Left kidney (tissue), 8 donors: ENCODE measurements at places on chromosomes 4 and X.

GRCh38 chr4:26365537-26366150, 44.8 kb downstream of the RBPJ start:
- no peak for DNase-seq

DNA sequence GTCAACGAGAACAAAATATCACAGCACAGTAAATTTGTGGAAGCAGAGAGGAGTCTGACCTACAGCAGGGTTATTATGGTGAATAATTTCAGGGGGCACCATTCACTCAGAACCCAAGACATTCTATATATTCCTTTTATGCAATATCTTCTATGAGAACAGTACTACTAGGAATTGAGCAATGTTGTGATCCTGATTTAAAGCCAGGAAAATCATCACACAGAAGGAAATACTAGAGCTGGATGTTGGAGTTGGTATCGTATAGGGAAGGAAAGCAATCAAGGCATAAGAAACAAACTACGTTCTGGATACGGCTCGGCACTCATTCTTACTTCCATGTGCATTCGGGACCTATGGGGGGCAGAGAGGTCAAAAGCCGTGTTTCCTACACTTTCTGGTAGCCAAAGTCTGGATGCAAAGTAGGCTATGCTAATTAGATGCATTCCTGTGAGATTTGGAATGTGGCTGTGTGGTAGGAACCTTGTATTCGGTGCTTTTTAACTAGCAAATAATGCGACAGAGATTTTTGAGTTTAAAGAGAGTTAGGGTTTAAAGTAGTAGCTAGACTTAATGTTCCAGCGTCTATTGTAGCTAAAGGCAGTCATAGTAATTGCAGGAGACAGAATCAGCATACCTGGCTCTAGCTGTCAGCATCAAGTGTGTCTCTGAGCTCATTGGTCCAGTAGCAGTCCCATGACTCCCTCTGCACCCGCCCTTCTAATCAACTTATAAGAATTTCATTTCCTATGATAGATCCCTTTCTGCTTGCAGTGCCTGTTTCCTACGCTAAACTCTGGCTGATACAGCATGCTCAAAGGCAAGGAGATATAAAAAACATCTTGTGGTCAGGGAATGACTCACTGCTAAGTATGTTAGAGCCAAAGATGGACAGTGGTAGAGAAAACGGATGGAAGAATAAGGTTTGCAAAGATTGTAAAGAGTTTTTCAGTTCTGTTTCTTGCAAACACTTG, 43.3 kb upstream of the PDGFC start:
- no peak for DNase-seq

DNA sequence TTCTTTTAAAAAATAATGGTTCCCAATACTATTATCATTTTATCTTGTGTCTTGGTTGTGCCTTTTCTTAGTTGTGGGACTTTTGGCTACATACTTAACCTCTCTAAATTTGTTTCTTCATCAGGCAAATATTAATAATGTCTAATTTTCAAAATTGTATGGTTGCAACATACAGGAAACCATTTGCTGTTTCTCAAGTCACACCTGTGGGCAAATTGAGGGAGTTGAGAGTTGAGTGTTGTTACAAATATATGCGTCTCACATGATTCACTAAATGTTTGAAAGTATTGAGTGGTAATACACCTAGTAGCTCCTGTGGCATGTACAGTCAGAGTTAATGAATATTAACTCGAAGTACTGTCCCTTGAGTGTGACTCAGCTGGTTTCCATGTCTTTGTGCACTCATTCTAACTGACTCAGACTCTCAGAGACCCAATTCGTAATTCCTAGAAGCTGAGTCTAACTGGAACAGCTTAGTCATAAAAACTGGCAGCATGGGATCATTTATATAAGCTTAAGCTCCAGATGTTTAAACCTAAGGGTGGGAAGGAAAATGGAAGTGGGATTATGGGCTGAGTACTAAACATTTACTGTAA, 802.4 kb downstream of the TRIML1 start:
- no peak for DNase-seq

GRCh38 chr4:4392501-4393183, 5.7 kb downstream of the NSG1 start:
- DNase-seq, result no peak

DNA sequence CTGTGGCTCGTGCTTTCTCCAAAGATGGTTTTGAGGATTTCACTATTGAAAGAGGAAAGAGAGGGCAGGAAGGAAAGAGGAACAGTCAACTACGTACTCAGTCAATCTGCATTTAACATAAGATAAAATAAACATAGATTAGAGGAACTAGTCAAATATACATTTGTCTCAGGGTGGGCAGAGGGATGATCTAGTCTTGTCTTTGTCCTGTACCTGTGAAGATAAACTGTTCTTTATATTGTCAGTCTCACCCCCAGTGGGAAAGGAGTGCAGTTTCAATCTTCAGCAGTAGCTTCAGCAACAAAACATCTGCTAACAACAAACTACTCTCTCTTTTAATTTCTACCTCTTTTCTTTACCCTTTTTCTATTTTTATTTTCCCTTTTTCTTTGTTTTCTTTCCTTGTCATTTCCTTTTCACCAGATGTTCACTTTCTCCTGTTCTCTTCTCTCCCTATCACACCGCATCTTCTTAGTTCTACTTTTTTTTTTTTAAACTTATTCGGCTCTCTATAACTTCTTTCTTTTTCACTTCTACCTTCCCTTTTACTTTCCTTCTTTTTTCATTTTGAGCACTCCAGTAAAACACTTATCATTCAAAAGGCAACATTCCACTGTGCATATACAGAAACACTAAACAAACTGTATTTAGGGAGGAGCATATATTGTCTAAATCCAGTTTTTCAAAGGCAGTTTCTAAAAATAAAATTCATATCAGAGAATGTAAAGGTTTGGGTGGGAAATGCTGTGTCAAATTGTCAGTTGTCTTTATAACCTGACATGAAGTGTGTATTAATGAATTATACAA, 51.4 kb upstream of the GUCY1A1 start:
- no peak for DNase-seq

GRCh38 chr4:57370691-57371090, 260.5 kb upstream of the IGFBP7 start:
- no peak for DNase-seq

DNA sequence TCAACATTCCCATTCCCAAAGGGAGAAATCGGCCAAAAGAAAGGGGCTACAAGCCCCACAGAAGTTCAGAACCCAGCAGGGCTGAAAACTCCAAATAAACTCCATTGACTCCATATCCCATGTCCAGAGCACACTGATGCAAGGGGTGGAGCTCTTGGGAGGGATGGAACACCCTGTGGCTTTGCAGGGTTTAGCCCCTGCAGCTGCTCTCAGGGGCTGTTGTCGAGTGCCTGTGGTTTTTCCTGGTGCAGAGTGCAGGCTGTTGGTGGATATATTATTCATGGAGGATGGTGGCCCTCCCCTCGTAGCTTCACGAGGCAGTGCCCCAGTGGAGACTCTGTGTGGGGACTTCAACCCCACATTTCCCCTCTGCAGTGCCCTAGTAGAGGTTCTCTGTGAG, 53.7 kb downstream of the PDGFRA start:
- no peak for DNase-seq

- no peak for DNase-seq
These were observed 15.0 kb upstream of the OTUD4 start for GRCh38 chr4:145195167-145195952.

GRCh38 chr4:94791701-94792100, 33.9 kb downstream of the BMPR1B start:
- no peak for DNase-seq

DNA sequence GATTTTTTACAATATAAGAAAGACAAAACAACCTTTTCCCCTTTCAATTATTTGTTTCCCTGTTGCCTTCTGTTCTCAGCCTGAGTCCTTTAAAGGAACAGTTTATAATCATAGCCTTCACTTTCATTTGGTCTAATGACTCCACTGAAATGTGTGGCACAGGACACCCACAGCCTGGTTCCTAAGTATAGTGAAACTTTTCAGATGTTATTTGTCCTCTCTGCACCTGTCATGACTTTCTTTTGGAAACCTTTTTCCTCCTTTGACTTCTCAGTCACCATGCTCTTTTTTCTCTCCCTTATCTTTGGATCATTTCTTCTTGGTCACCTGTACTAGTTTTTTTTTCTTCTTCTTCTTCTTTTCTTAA, 237.8 kb upstream of the ANXA3 start:
- no peak for DNase-seq

DNA sequence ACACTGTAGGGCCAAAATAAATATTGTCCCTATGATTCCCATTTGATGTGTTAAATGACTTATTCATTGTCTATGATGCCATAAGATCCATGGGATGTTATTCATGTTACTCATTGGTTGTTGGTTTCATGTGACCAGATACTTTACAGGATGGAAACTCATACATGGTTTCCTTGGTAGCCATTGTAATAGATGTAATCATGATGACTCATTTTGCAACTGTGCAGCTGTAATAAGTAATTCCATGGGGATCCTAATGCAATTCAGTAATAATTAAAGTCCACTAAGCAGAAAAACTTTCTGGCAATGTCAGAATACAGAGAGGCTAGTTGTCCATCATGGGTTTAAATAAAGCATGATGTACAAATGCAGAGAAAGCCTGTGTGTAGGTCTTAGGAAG, 389.7 kb upstream of the NR3C2 start:
- DNase-seq, result no peak

- DNase-seq, result no peak
These were observed 108.8 kb upstream of the STIM2 start for GRCh38 chr4:26751838-26752237.

DNA sequence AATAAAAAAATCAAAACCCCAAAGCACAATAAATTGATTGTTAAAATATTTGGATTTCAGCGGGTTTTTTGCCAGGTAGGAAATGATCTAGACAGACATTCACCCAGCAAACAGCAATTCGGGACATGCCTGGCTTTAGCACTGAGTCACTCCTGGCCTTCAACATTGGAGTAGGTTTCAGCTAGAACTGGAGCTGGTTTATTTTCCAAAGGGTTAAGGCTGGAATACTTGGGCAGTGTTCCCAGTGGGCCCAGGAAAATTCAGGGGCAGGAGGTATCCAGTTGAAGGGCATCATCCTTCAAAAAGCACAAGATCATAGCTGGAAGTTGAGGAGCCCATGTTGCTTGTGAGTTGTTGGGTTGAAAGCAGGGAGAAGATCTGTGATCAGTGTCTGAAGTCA, 41.0 kb downstream of the TXLNG start:
- DNase-seq, result no peak

GRCh38 chr4:20284990-20285389, 33.3 kb downstream of the SLIT2 start:
- DNase-seq, result no peak

DNA sequence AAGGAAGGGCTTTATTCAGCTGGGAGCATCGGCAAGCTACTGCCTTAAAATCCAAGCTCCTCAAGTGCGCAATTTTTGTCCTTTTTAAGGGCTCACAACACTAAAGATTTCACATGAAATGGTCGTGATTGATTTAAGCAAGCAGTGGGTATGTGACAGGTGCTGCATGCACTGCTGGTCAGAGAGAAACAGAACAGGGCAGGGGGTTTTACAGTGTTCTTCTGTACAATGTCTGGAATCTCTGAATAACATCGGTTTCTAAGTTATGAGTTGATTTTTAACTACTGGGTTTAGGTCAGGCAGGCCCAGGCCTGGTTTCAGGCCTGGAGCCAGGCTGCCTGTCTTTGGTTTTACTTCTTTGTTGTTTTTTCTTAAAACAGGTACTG, 6.0 kb downstream of the UGT2B17 start:
- DNase-seq, result no peak

- DNase-seq, result no peak
These were observed 35.4 kb upstream of the CRMP1 start for GRCh38 chr4:5928274-5928673.

- no peak for DNase-seq
These were observed 1607.4 kb downstream of the C4orf33 start for GRCh38 chr4:130703211-130703935.

DNA sequence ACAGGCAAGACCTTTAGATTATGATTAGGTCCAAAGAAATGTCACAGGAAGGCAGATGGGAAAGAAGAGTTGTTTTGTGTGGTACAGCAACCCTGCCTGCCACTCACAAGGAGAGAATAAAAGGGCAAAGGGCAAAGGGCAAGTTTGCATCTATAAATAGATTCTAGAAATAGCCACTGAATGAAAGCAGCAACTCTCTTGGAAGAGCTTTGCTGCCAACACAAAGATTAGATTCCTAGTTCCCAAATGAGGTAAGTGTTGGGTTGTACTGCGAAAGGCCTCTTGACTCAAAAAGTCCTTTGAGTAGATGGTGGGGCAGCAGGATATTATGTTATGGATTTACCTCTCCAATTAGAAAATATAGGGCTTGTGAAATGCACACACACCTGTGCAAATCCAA, 61.2 kb downstream of the MOSPD2 start:
- DNase-seq, result no peak

- no peak for DNase-seq
These were observed 25.4 kb upstream of the VSIG1 start for GRCh38 chrX:108019382-108019875.

DNA sequence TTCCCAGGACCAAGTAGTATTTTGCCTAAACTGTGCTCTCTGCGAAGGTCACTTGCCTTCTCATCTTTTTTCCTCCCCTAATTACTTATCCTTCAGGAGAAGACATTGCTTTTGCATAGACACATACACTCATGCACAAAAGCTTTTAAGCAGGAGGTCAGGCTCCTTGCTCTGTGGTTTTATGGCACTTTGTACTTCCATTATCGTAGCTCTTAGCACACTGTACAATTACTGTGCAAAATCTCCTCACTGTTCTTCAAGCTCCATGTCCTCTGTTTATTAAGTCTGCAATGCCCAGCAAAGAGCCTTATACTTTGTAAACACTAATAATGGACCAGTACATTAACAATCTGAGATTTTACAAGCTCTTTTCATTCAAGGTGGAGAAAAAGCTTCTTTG, 188.4 kb upstream of the GNPDA2 start:
- no peak for DNase-seq

DNA sequence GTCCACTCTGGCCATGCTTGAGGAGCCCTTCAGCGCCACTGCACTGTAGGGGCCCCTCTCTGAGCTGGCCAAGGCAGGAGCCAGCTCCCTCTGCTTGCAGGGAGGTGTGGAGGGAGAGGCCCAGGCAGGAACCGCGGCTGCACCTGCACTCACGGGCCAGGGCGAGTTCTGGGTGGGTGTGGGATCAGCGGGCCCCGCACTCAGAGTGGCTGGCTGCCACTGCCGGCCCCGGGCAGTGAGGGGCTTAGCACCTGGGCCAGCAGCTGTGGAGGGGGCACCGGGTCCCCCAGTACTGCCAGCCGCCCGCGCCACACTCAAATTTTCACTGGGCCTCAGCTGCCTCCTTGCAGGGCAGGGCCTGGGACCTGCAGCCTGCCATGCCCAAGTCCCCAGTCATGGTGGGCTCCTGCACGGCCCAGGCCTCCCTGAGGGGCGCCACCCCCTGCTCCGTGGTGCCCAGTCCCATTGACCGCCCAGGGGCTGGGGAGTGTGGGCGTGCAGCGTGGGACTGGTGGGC, 347.2 kb upstream of the SPOCK3 start:
- DNase-seq, result no peak
